CD4-positive, alpha-beta T cell treated with Interleukin-4 for 1 hour (primary cell): ENCODE measurements at places on chromosomes 16 and 17.

DNA sequence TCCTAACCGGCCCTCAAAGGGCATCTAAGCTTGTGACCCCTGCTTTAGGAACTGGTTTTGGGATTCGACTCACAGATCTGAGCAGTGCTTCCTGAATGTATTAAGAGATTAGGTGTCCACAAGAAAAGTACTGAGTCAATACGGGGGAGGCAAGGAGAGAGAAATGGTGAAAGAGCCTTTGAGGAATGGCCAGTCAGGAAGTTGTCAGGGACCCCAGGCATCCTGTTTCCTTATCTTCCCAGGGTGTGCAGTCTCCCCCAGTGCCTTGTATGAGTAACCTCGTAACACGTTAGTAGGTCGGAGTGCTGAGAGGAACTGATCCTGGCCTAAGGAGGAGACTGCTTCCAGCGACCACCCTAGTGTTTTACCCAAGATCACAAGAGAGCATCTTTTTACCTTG is 16.4 kb upstream of the TMED6 start:
- DNase-seq = no peak

DNA sequence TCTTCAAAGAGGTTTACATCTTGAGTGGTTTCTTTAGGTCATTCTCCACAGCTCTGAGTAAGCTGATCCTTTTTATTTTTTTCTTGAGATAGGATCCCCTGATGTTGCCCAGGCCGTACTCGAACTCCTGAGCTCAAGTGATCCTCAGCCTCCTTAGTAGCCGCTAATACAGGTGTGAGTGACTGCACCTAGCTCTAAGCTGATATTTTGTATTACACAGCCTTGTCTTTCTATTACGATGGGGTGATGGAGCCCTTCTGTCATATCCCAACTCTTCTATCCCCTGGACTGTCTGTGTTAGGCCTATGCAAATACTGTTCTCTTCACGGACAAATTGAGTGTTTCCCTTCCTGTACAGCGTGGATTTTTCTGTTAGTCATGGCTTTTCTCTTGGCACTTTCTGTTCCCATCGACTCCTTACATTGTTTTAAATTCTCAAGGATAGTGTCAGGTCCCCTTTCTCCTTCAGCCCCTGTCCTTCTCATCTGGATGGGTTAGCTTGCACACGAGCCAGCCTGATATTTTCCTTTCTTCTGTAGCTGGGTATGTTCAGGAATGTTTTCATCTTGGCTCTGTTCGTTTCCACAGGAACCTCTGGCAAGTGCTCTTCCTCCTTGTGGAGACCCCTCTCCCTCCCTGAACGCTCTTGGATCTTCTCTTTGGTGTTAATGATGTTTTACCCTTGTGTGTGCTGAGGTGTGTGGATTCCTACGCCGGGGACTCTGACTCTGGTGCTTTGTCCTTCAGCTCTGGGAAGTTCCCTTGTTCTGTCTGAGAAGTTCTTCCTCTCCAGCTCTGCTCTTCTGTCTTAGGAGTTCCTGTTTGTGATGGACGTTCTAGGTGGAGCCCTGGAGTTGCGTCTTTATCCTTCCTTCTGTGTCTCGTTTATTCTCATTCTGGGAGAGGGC is 2.3 kb downstream of the BANP start:
- DNase-seq = no peak

GRCh38 chr16:72785171-72785570 is 262.8 kb downstream of the ZFHX3 start:
- DNase-seq = no peak

GRCh38 chr17:4540224-4540651 is 14.9 kb downstream of the MYBBP1A start:
- no peak for DNase-seq

DNA sequence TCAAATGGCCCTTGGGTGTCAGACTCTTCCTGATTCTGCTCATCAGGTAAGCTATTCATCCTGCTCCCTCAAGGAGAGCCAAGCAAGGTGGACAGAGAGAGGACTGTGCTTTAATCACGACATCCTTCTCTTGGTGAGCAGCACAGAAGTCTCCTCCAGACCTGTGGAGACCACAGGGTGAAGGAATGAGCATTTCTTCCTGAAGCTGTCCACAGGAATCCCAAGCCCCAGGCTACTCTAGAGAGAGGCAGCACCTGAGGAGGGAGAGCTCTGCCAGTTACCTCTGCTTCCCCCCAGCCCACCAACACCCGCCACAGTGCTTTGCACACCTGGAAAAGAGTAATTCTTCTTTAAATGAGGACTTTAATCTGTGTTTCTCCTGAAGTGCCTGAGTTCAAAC is 100.0 kb downstream of the PARN start:
- no peak for DNase-seq

DNA sequence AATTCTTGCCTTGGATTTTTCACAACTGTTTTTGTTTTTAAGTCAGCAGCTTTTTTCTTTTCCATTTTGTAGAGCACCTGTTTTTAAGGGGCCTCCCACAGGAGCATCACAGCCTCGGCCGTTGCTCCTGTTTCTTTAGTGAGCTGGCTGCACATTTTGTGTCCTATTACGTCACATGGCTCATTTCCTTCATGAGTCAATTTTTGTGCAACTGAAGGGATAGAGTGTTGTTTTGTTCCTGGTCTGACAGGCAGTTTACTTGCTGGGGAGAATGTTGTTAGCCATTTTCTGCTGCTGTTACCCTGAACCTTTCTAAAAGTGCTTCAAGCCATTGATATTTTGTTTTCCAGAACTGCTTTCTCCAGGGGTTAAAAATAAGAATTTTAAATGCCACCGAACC is 45.0 kb upstream of the CRISPLD2 start:
- DNase-seq = no peak

DNA sequence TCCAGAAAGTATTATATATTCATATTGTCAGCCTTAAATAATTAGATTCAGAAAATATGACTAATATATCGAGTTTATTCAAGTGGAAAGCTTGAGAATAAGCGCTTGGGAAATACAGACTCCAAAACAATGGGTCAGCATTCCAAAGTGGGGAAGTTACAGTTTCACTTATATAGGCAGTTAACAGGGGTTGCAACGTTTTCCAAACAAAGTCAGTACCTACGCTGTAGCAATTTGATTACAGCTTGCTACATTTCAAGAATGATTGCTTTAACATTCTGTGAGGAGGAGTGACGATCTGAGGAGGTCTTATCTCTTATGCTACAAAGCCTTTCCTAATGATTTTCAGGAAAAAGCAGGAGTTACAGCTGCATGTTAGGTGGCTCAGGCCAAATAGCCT is 34.2 kb upstream of the HS3ST3A1 start:
- DNase-seq = no peak

DNA sequence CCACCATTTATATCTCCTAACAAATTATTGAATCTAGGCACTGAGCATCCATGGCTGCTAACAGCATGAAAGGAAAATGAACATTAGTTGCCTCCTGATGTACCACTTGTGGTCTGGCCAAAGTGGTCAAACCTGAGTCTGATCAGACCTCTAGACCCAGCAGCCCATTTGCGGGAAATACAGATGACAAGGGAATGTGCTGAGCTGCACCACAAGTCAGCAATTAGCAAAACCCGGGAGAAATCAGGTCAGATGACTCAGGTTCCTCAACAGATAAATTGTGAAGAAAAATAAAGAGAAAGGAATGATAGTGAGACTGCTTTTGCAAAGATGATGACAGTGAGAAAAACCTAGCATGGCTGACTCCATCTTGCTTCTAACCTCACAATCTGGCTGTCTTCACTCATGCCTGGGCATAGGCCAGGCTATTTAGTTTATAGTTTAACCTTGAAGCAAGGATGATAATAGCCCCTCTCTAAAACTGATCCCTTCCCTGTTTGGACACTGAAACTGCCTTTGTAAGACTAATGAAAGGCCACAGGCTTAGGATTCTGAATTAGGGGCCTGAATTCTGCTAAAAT is 142.7 kb upstream of the ASIC2 start:
- no peak for DNase-seq
